ENCODE measurements at places on chromosomes 2 and 18. TPM values are rescaled to one million over a fixed set of nuclear protein-coding genes. Genes with fewer than 3 reads are reported as not detected.
A peak's percentile ranks its signal among the peaks of the same experiment; 100 is the strongest.

GRCh38 chr2:190927301-190927700 lies 46.7 kb downstream of the GLS start:
- no peaks in the 10 kb centered on the region for H3K27me3 ChIP-seq
- H3K4me3 ChIP-seq: no peak overlapping the region
- H3K27ac ChIP-seq: no peak overlapping the region
- H3K4me1 ChIP-seq: peaks cover 14% of the 10 kb centered on the region
- peaks cover 31% of the 10 kb centered on the region for H3K36me3 ChIP-seq

- H3K4me1 ChIP-seq: no peaks in the 10 kb centered on the region
- no peak for DNase-seq
Measured at GRCh38 chr18:79049506-79049905, 19.7 kb upstream of the ATP9B start.

DNA sequence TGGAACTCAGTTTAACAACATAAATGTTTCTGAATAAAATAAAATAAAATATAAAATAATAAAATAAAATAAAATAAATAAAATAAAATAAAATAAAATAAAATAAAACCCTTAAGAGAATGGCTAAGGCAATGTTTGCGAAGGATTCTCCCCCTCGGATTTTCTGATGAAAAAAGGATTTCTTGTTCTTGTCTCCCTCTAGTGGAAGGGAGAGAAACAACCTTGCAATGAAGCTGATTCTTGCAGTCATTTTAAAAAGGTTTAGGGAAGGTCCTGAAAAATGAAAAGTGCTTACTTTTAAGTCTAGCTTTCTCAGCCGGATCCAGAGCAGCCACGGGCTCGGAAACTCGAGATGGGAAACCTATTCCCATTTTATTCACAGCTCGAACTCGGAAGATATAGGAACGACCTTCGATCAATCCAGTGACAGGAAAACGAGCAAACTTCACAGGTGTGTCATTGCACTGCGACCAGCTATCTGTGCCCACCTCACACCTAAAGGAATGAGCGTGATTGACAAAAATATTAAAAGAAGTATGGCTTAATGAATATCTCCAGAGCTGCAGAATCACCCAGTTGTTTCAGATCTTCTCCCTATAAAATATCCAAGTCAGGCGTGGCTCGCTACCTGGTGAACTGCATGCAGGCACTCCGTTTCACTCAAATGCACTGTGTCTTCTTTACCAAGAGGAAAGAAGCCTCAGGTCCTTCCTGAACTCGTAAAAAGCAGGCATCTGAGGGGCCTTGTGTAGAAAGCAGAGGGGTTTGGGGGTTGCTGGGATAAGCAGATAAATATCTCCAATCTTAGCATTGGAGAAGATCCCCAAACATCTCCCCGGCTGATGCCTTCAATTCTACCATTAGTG lies 68.1 kb downstream of the MYOM1 start:
- H3K27me3 ChIP-seq: no peaks in the 10 kb centered on the region
- H3K4me1 ChIP-seq: no peaks in the 10 kb centered on the region
- no peak overlapping the region for H3K4me3 ChIP-seq
- no peak for DNase-seq
- H3K27ac ChIP-seq: no peak overlapping the region
- H3K36me3 ChIP-seq: no peaks in the 10 kb centered on the region

ALPI gene
- not detected for total RNA-seq

DUSP2 gene
- 52.0 TPM for total RNA-seq

CCDC121 gene
- not detected for total RNA-seq

GRCh38 chr18:25248755-25249154 lies 103.2 kb downstream of the ZNF521 start:
- no peaks in the 10 kb centered on the region for H3K4me1 ChIP-seq
- peaks cover 11% of the 10 kb centered on the region for H3K27me3 ChIP-seq
- no peaks in the 10 kb centered on the region for H3K36me3 ChIP-seq
- DNase-seq: no peak
- no peak overlapping the region for H3K4me3 ChIP-seq

CPO gene
- not detected for total RNA-seq

- no peak overlapping the region for H3K4me3 ChIP-seq
- H3K27ac ChIP-seq: no peak overlapping the region
- H3K36me3 ChIP-seq: no peaks in the 10 kb centered on the region
- DNase-seq: no peak
Measured at GRCh38 chr2:100042562-100042961, 99.8 kb downstream of the AFF3 start.

SESTD1 gene
- 11.1 TPM for total RNA-seq

- H3K4me1 ChIP-seq: peaks cover 96% of the 10 kb centered on the region
- H3K36me3 ChIP-seq: peaks cover 72% of the 10 kb centered on the region
- no peak for DNase-seq
Measured at GRCh38 chr2:161172901-161173540, 12.8 kb downstream of the TANK start.

GRCh38 chr2:210000464-210001324 lies 1.7 kb upstream of the RPE start:
- H3K27me3 ChIP-seq: no peaks in the 10 kb centered on the region
- H3K4me1 ChIP-seq: peaks cover 24% of the 10 kb centered on the region
- no peaks in the 10 kb centered on the region for H3K36me3 ChIP-seq
- no peak for DNase-seq
- peak overlapping the region; percentile 96 for H3K27ac ChIP-seq
- peak overlapping the region; percentile 91 for H3K4me3 ChIP-seq

DNA sequence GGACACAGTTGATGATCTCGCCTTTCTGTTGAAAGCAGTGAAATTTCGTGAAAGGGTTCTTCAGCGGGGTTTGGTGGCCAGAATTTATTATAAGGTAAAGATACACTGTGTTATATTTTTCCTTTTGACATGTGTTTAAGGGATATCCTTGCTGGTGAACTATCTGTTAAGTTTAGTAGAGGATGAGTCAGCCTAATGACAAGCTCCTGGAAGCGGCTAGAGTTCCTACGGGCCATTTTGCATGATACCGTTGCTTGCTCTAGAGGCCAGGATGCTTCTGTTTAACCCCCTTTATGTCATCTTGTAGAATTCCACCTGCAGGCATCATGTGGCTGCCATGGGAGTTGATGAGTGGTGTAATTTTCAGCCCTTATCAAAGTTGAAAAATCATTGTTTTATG lies 124.8 kb upstream of the BCL2L11 start:
- no peak overlapping the region for H3K4me3 ChIP-seq
- no peak overlapping the region for H3K27ac ChIP-seq
- no peak for DNase-seq
- peaks cover 30% of the 10 kb centered on the region for H3K4me1 ChIP-seq
- H3K27me3 ChIP-seq: no peaks in the 10 kb centered on the region

- no peaks in the 10 kb centered on the region for H3K4me1 ChIP-seq
- no peak overlapping the region for H3K4me3 ChIP-seq
- no peak for DNase-seq
- H3K27me3 ChIP-seq: peaks cover 3% of the 10 kb centered on the region
- no peak overlapping the region for H3K27ac ChIP-seq
- no peaks in the 10 kb centered on the region for H3K36me3 ChIP-seq
Measured at GRCh38 chr2:6506361-6506794, 359.3 kb downstream of the CMPK2 start.

GRCh38 chr18:78972930-78973331 lies 6.7 kb upstream of the SALL3 start:
- H3K36me3 ChIP-seq: no peaks in the 10 kb centered on the region
- H3K4me3 ChIP-seq: peak overlapping the region; percentile 32
- H3K27ac ChIP-seq: no peak overlapping the region

DNA sequence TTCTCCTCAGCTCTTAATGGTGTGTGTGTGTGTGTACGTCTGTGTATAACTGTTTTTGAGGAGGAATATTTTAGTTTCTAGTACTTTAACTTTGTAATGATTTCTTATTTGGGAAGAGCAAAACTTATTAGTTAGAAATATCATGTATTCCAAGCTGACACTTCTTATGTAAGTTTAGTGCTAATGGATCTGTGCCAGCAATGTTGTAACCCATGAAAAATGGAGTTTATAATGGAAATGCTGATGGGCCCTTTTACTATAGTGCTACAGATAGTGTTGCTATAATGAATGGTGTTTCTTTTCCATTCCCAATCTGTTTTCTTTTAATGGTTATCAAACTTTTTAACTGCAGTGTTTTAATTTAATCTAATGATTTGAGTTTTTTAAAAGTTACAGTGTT lies 49.8 kb upstream of the OTX1 start:
- peaks cover 6% of the 10 kb centered on the region for H3K36me3 ChIP-seq
- H3K4me1 ChIP-seq: no peaks in the 10 kb centered on the region
- no peak overlapping the region for H3K4me3 ChIP-seq
- H3K27ac ChIP-seq: no peak overlapping the region
- no peak for DNase-seq

- H3K4me3 ChIP-seq: no peak overlapping the region
- no peak for DNase-seq
- no peak overlapping the region for H3K27ac ChIP-seq
- no peaks in the 10 kb centered on the region for H3K36me3 ChIP-seq
- H3K27me3 ChIP-seq: no peaks in the 10 kb centered on the region
Measured at GRCh38 chr18:55974521-55974920, 386.5 kb upstream of the TCF4 start.

IL18R1 gene
- 219 TPM for total RNA-seq

Measured in natural killer cell treated with Interleukin-12 subunit alpha and Interleukin-12 subunit beta and Interleukin-15 and Interleukin-18, amount 100 ng/mL, for 72 hours (primary cell).